ENCODE measurements at places on chromosomes 5 and 9.

DNA sequence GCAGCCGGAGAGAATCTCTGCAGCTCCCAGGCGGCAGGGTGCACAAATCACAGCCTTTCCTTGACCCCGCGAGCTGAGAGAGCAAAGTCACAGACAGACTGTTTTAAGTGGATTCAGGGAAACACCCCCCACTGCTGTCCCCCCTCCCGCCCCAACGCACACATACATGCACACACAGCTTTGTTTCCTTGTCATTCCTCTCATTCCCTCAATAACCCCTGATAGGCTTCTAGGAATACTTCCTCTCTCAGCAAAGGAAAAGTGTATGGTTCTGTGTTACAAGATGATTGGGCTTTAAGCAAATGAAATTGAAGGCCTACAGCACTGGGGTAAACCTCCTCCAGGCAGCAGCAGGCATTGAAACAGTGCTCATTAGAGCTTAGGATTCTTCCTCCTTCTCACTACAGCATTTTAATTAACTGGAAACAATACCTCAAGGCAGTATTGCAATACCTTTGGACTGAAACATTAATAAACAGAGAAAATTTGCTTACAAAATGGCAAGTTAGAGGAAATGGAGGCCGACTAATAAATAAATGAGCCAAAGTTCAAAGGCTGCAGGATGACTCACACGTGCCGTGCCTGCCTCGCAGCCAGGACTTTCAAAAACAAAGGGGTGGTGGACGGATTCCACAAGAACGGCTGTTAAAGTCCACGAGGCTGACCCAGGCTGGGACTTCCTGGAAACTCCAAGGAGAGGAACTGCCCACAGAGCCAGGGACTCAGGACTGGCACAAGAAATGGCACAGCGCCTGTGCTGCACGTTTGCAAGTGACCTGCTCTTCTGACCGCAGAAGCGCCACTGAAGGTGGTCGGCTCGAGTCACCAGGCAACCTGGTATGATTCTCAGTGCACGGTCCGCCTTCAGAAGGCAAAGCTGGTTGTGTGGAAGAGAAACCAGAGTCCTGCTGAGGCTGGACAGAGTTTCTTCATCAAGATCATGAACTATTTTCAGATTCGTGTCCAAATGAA, 236.2 kb downstream of the SYK start:
- no peak for DNase-seq

- DNase-seq, result no peak
Measured at GRCh38 chr5:96050273-96050880, 88.7 kb upstream of the ELL2 start.

GRCh38 chr5:107555425-107556090, 115.2 kb downstream of the EFNA5 start:
- DNase-seq, result no peak

- DNase-seq, result peak; percentile 74
Measured at GRCh38 chr5:160188141-160189015, 40.9 kb upstream of the FABP6 start.

DNA sequence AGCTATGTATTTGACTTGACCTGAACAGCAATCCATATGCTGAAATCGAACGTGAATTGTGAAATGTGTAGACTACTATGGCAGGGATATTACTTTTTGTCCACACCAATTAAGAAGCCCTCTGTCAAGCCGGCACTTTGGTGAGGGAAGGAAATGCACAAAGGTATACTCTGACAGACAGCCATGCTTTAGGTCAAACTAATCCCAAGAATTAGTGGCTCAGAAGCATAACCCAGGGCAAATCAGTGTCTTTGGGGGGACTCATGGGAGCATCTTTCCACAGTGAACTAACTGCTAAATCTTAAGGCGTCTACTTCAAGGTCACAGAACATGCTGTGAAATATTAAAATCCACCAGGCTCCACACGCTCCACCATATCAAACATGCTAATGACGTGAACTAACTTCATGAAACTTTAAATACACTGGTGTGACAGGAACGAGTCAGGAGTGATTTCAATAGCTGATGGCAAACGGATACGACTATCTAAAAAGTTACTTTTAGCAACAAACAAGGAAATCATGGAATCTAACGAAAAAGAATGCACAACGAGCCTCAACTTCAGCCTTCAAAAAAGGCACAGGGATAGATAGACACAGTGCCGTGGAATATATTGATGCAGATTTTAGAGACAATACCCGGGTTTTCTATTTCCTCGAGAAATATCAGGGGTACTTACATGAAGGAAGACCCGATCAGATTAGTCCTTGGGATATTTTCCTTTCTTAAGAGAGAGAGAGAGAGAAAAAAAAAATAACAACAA, 527 bp downstream of the MEF2C start:
- DNase-seq, result no peak

GRCh38 chr5:140246378-140247122, 56.4 kb downstream of the PFDN1 start:
- no peak for DNase-seq

GRCh38 chr9:115073456-115073855, 44.5 kb downstream of the TNC start:
- no peak for DNase-seq

DNA sequence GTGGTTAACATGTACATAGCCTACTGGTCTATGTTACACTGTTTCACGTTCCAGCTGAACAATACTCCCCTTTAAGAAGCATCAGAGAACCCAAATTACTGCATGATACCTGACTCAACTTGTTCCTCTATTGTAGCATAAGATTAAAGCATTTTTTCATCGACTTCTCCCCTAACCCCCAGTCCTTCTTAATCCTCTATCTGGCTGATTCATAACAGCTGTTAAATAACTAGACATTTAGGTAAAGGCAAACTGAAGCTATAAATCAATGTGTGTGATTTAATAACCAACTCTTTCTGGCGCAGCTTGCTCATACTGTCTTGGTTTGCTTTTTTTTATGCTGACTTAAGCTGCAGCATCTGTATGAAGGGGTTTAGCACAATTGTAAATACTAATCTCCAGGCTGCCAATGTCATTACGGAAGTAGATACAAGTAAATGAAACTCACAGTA, 94.2 kb upstream of the MTAP start:
- DNase-seq, result no peak

DNA sequence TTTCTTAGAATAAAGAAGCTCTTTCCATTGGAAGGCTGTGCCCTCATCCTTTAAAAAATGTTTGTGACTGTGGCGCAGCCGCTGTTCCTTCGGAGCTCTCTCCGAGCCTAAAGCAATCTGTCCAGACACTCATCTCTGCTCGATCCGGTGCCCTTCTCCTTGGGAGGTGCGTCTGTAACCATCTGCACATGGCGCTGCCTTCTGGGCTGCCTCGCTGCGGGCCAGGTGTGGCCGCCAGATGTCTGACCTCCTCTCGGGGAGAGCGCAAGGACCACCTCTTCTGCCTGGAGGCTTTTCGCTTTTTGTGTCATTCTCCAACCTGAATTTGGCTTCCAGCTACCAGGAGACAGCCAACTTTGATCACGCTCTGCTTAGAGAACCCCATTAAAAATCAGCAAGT, 153.4 kb upstream of the PTCH1 start:
- DNase-seq, result no peak

DNA sequence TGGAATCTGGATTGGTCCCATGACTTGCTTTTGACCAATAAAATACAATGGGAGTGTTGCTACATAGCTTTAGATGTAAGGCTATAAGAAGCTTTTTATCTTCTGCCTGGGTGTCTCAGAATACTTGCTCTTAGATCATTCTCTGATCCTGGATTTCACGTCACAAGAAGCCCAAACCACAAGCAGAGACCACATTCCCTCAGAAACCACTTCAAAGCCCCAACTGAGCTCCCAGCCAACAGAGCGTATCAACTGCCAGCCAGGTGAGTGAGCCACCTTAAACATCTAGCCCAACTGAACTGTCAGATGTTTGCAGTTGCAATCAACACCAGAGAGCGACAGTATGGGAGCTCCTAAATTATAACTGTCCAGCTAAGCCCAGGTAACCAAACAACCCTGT, 687.1 kb downstream of the TLE1 start:
- no peak for DNase-seq

DNA sequence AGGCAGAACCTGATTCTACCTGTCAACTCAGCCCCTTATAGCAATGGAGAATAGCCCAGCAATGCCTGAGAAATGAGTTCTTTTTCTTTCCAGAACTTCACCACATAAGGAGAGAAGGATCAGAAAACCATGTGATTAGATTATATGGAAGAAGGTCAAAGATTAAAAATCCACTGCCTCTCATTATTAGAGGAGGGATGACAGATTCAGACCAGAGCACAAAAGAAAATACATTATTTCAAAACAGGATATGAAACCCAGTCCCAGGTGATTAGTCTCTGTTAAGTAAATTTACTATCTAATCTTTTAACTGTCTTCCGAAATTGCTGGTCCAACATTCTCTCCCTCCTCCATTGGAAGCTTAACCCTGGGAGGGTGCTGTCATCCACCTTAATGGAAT, 322.4 kb downstream of the SLIT3 start:
- no peak for DNase-seq

DNA sequence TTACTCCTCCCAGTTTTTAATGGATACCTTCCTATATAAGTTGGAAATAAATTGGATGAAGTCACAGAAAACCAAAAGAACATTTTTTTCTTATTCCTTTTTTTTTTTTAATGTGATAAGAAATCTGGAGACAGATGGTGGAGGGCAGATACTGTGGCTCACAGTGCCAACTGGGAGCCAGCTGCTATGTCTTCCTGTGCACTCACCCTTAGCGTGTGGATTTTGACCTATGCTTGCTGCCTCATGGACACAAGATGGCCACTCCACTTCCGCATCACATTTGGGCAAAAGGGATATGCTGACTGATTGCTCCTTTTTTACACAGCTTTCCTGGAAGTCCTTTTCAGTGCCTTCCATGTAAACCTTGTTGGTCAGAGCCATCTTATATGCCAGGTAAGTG, 342.6 kb downstream of the MAN2A1 start:
- DNase-seq, result no peak

DNA sequence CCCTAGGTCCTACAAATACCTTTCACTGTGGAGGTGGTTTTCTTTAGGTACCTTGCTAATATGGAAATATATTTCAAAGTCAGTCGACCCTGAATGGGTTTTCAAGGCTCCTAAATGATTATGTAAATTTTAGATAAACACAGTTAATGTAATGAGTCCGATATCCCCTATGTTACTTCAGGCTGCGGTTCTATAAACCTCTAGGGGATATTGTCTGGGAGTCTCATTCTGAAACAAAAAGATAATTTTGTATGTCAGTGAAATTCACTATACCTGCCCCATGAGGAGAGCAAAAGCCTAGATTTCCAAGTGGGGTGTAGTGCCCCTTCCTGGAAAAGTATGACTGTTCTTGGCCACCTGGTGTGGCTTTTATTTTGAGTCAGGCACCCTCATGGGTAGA, 377.3 kb downstream of the ICE1 start:
- no peak for DNase-seq

- DNase-seq, result no peak
Measured at GRCh38 chr9:1469996-1470395, 419.8 kb downstream of the DMRT2 start.

DNA sequence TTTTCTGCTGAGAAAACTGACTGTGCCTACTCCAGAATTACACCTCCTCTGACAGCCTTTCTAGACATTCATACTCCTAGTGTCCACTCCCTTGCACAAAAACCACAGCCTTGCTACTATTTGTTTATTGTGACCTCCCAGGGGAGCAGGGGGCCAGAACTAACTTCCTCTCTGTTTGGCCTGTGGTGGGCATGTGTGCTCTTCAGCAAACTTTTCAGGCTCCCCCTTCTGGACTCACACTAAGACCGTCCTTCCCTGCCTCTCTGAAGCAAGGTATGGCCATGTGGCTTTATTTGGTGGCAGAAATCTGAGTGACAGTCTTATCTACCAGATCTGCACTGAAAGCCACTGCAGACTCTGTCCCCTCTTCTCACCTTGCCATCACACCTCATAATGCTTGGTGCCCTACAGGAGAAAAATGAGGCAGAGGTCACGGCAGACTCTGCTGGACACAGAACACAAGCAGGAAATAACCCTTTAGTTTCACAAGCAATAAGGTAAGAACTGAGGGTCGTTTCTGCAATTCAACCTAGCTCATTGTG, 28.2 kb downstream of the LIFR start:
- no peak for DNase-seq

DNA sequence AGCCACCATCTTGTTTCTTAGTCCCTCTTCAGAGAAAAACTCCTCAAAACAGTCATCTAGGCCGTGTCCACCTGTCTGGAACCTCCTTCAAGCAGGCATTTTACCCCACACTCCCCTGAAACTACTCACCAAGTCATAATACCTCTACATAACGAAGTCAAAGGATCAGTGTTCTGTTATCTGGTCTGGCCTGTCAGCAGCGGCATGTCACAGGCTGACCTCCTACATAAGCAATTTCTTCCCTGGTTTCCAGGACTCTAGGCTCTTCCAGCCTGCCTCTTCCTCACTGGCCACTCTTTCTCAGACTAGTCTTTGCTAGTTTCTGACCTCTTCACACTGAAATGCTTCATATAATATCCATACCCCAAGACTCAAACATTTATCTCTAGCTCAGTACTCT, 72.2 kb downstream of the SPTLC1 start:
- no peak for DNase-seq

GRCh38 chr9:38416461-38416860, 7.8 kb downstream of the IGFBPL1 start:
- DNase-seq, result no peak

- no peak for DNase-seq
Measured at GRCh38 chr5:175471196-175471595, 7.2 kb upstream of the SFXN1 start.

GRCh38 chr9:133890583-133890982, 101.5 kb downstream of the VAV2 start:
- DNase-seq, result no peak

DNA sequence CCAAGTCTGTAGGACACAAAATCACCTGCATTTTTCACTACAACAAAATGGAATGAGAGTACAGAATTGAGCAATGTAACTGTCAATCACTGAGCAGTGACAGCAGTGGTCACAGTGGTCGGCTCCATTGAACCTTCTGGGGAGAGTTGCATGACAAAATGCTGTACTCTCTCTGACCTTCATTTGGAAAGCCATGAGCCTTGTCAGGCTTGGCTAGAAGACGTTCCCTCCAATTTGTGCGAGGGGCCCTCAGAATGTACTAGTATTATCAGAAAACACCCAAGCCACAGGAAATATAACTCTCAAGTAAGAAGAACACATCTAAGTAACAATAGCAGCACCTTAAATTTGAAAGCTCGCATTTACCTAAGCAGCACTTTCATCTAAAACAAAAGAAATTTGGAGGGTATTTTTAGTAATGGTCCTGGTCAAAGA, 425.6 kb upstream of the MEF2C start:
- no peak for DNase-seq

- no peak for DNase-seq
Measured at GRCh38 chr5:73894860-73895259, 268.9 kb downstream of the ARHGEF28 start.

DNA sequence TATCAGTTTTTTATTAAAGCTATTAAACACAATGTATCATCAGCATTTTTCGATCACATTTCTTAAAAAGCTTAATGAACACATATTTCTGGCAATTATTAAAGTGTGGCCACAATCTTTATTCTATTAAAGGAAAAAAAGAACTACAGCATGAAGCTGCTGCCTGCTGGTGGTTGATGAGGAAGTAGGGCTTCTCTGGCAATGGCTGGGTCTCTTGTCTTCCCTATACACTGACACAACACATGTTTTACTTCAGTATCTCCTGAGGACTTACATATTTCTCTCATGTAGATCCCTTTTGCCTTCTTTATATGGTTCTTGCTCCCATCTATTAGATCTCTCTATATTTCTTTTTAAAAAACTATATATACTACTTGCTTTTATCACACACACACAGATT, 590.7 kb downstream of the RAB3C start:
- DNase-seq, result no peak
